A549 treated with GW870086 at 1 μM for 4 hours (cell line): ENCODE measurements at places on chromosomes 12 and 14. TPM values are rescaled to one million over a fixed set of nuclear protein-coding genes. Genes with fewer than 3 reads are reported as not detected.

Gene MSI1
- 0.77 to 1.9 TPM (median 1.4 TPM) in 5 replicates for total RNA-seq

Gene EIF5
- 213 to 282 TPM (median 252 TPM) in 5 replicates for total RNA-seq

Gene AICDA
- total RNA-seq = 0.13 to 0.34 TPM (median 0.23 TPM) in 4 of 5 replicates, not detected in the other

Gene SENP1
- 9.6 to 13.3 TPM (median 12.3 TPM) in 5 replicates for total RNA-seq

Gene PELI2
- 0.72 to 1.3 TPM (median 0.93 TPM) in 5 replicates for total RNA-seq

Gene SLCO1B1
- total RNA-seq = 0.19 to 0.46 TPM (median 0.29 TPM) in 5 replicates

Gene YY1
- 56.7 to 74.6 TPM (median 67.3 TPM) in 5 replicates for total RNA-seq

Gene IRAK3
- 0.64 to 1.1 TPM (median 0.96 TPM) in 5 replicates for total RNA-seq

Gene DPPA3
- not detected in 5 replicates for total RNA-seq

Gene ADCY4
- total RNA-seq = not detected in 5 replicates

Gene ASPG
- 0.07 to 0.16 TPM in 2 of 5 replicates, not detected in the others for total RNA-seq

Gene SUDS3
- 12.8 to 16.6 TPM (median 15.0 TPM) in 5 replicates for total RNA-seq

Gene PTGDR
- not detected in 5 replicates for total RNA-seq

Gene SNRNP35
- total RNA-seq = 17.2 to 19.9 TPM (median 17.7 TPM) in 5 replicates

Gene HAL
- 0.29 to 0.75 TPM (median 0.36 TPM) in 5 replicates for total RNA-seq

Gene PRPH
- total RNA-seq = 1.6 to 2.1 TPM (median 2.0 TPM) in 5 replicates

Gene DAD1
- 363 to 389 TPM (median 376 TPM) in 5 replicates for total RNA-seq

Gene BTBD6
- 31.1 to 44.6 TPM (median 41.2 TPM) in 5 replicates for total RNA-seq

Gene TOMM20L
- total RNA-seq = not detected in 5 replicates

Gene VASH1
- total RNA-seq = 3.0 to 4.1 TPM (median 3.6 TPM) in 5 replicates

Gene IL23A
- total RNA-seq = 0.21 to 0.70 TPM (median 0.49 TPM) in 4 of 5 replicates, not detected in the other

Gene RAB21
- 33.9 to 50.6 TPM (median 41.8 TPM) in 5 replicates for total RNA-seq

Gene SMIM41
- total RNA-seq = not detected in 5 replicates

Gene REP15
- total RNA-seq = 0.26 to 0.63 TPM (median 0.42 TPM) in 4 of 5 replicates, not detected in the other

Gene RAD52
- total RNA-seq = 6.4 to 12.3 TPM (median 9.6 TPM) in 5 replicates

Gene MGST1
- 730 to 847 TPM (median 792 TPM) in 5 replicates for total RNA-seq

Gene PPP4R4
- 0.22 to 0.51 TPM (median 0.38 TPM) in 5 replicates for total RNA-seq

Gene KRT72
- not detected in 5 replicates for total RNA-seq

Gene AGAP2
- total RNA-seq = 0.03 to 0.16 TPM (median 0.14 TPM) in 4 of 5 replicates, not detected in the other

Gene FAM222A
- 3.5 to 5.7 TPM (median 5.1 TPM) in 5 replicates for total RNA-seq
